CD14-positive monocyte (primary cell): ENCODE measurements at places on chromosomes 3 and 15.

DNA sequence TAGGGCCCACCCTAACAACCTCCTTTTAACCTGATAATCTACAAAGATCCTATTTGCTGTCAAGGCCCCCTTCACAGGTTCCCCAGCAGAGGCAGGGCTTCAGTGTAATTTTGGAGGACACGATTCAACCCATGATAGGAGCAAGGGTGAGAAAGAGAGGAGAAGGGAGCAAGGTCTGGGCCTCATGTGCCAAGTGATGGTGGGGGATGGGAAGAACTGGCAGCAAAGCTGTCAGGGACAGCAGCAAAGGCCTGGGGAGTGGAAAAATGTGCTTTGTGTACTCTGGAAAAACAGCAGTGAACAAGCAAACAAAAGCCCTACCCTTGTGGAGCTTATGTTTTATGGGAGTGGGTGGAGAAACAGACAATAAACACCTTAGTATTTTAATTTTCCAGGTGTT lies 2.7 kb upstream of the GALNT15 start:
- no peak for DNase-seq

DNA sequence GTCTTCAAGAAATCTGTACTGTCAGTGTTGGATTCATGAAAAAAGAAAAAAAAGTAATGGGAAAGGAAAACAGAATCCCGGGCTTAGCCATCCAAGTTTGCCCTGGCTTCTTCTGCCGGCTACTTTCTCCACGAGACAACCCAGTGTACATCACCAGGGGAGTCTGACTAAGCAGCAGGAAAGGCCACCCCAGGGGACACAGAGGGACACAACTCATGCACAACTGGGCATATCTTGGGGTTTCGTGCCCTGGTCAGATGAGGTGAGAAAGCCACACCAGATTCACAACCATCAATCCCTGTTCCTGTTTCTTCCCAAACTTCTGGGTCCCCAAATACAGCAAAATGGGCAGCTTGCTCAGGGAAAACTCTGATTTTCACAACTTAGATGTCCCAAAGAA lies 33.2 kb downstream of the ADAMTS17 start:
- no peak for DNase-seq

- no peak for DNase-seq
Observed at GRCh38 chr3:150220799-150221198, 187.3 kb upstream of the TSC22D2 start.

- DNase-seq: no peak
Observed at GRCh38 chr3:107833043-107833442, 257.8 kb downstream of the CD47 start.

DNA sequence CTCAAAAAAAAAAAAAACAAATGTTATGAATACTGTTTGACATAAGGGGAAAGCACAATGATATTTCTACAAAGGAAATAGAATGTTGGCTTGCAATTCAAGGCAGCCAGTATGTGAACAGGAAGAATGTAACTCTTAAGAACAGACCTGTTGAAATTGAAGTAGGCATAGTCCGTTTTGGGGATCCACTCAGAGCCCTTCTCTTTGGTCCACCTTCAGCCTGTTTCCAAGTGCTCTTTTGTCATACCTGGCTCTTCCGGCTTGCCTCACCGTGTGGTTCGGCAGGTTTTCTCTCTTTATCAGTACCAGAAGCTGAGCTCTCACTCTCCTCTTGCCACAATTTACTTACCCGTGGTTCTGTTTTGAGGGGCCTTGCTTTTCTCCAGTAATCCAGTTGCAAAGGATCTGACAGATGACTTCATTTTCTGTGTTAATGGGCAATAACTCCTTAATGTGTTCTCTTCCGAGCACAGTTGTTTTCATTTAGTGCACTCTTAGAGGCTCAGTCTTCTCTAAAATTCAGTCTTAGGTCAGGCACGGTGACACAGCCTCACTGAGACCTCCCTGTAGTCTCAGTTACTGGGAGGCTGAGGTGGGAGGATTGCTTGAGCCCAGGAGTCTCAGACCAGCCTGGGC lies 6.7 kb downstream of the ABHD17C start:
- no peak for DNase-seq

DNA sequence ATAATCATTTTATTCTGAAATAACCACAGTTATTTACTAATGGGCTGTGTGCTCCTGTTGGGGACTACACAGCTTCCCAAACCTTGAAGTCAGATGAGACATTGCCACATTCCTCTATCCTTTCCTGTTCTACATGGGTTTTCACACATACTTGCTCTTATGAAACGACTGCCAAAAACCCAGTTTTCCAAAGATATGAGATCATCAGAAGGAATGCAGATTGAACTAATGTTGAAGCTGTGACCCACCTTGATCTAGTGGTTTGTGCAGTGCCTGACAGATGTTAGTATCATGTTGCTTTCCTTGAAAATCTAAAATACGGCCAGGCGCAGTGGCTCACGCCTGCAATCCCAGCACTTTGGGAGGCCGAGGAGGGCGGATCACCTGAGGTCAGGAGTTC lies 144.6 kb downstream of the VGLL4 start:
- no peak for DNase-seq

DNA sequence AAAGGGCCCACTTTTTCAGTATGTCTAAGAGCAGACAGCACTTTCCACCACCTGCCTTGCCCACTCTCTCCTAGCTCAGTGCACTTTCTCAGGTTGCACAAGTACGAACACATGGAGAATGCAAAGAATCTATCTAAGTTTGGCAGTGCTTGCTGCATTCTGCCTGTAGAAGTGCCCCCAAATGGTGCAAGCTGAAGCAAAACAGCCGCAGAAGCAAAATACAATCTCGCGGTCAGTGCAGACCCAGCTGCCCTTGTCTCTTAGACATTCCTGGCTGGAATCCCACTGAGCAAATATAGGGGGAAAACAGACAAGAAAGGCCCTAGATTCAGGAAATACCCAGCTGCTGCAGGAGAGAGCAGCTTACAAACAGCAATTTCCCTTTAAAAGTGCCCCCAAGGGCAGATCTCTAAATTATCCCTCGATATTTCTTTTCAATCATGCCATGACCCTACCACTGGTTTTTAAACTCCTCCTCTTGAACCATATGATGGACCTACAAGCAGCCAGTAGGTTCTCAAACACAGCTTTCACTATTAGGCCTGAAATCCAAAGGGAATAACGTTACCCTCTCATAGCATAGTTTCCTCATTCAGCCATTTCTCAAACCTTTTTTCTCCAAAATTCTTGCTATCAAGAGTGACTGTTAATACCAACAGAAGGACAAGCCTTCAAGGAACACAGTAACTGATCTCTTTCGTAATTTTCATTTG lies 67.0 kb downstream of the TNIK start:
- DNase-seq: no peak

DNA sequence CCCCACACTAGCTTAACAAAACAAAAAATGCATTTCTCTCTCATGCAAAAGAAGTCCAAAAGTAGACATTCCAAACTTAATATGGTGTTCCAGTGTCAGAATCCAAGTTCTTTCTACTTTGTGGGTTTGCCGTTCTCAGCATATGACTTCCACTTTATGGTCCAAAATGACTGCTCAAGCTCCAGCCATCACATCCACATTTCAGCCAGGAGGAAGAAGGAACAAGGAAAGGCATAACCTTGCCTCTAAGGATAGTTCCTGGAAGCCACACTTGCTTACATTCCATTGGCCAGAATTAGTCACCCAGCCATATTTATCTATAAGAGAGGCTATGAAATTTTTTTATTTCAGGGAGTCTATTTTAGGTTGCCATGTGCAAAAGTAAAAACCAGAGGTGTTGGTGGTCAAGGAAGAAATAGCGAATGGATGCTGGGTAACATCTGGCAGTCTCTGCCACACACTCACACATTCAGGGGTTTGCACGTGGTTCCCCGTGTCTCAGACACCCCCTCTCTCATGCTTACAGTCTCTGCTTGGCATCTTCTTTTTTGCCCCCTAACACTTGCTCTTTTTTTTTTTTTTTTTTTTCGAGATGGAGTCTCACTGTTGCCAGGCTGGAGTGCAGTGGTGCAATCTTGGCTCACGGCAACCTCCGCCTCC lies 69.3 kb downstream of the RPL39L start:
- DNase-seq: no peak

DNA sequence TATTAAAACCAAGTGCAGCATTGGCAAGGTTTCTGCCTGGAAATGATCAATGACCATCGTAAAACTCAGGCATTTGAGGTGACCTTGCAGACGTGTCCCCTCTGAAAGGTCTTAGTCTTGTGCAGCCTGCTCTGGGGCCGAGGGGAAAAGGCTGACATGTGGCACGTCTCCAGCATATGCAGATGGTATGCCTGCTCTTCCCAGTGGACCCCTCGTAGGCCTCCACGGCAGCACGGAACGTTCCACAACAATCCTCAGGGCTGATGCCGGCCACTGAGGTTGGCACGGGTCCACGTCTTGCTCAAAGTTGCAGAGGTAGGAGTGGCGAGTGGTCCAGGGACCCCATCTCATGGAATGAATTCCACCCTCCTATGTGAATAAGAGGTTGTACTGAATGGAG lies 247.5 kb upstream of the LYSMD4 start:
- no peak for DNase-seq

DNA sequence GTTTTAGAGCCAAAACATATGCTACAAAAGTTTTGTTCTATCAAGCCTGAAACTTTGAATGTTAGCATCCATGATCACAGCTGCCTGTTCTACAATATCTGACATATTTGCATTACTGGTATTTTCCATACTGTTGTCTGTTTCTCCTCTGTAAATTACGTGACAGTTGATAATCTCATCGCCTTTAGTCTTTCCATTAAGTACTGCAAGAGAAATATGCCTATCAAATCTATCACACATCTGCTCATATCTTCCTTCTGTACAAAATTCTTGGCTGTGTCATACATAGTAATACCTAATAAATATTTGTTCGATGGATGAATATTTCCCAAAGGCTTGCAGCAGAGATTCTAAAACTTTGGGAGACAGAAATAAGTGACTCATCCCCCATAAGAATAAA lies 717.3 kb downstream of the OTOL1 start:
- DNase-seq: no peak

DNA sequence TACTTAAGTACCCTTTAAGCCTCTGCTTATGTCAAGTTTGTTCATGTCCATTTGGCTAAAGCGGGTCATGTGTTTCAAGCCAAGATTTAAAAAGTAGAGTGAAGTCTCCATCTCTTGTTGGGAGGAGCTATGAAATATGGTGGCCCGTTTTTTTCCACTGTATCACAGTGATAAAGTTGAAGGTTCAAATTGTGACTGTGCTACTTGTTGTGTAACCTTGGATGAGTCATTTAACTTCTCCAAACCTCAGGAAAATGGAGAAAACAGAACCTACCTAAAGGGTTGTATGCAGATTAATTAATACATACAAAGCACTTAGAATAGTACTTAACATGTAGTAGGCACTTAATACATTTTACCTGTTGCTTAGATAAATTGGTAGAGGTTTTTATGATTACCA lies 43.4 kb downstream of the SNAPC5 start:
- peak; percentile 81 for DNase-seq

DNA sequence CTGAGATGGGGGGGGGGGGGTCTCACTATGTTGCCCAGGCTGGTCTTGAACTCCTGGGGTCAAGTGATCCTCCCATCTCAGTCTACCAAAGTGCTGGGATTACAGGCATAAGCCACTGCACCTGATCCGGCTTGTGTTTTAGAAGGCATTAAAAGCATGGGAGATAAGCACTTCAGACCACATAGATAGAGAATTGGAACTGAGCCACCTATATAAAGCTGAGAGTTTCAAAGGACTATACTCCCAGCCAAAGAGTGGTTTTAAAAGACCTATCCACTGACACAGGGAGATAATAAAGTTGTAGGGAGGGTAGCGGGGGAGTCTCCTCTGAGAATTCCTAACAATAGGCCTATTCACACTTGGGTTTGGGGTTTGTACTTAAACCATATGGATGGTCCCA lies 34.8 kb downstream of the DENND4A start:
- no peak for DNase-seq

DNA sequence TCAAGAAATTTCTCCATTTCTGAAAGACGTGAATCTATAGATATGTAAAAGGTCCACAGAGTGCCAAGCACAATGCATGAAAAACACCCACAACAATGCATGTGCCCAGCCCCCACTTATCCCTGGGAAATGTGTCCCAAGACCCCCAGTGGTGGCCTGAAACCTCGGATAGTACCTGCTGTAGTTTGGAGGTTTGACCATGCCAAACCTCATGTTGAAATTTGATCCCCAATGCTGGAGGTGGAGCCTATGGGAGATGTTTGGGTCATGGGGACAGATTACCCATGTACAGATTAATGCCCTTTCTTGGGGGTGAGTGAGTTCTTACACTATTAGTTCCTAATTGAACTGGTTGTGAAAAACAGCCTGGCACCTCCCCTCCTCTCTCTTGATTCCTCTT lies 21.4 kb upstream of the MYZAP start:
- no peak for DNase-seq

DNA sequence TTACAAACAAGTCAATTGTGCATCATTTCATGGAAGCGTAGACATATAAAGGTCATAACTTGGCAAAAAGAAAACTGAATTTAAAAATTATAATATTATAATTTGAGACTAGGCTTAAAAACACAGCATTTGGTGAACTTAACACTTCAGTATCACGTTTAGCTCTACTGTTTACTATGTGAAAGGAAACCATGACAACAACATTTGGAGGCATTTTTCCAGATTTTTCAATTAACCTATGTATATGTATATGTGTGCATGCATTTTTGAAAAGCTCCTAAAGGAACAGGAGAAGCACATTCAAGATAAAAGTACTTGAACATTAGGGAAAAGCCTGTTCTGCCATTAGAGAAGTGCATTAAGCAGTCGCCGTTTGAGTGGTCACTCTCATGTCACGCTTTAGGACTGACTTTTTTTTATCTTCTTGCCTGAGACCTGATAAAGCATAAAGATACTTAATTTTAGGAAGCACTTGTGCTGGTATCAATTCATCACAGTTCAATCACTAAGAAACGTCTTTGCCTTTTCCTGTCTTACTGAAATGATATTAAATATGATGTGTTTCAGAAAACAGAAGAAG lies 156.0 kb downstream of the NAALADL2 start:
- DNase-seq: no peak

GRCh38 chr3:188875413-188875812 lies 296.4 kb upstream of the TPRG1 start:
- no peak for DNase-seq

GRCh38 chr3:168364967-168365366 lies 269.2 kb upstream of the GOLIM4 start:
- DNase-seq: no peak

- no peak for DNase-seq
Observed at GRCh38 chr3:182385356-182385755, 407.9 kb upstream of the ATP11B start.

DNA sequence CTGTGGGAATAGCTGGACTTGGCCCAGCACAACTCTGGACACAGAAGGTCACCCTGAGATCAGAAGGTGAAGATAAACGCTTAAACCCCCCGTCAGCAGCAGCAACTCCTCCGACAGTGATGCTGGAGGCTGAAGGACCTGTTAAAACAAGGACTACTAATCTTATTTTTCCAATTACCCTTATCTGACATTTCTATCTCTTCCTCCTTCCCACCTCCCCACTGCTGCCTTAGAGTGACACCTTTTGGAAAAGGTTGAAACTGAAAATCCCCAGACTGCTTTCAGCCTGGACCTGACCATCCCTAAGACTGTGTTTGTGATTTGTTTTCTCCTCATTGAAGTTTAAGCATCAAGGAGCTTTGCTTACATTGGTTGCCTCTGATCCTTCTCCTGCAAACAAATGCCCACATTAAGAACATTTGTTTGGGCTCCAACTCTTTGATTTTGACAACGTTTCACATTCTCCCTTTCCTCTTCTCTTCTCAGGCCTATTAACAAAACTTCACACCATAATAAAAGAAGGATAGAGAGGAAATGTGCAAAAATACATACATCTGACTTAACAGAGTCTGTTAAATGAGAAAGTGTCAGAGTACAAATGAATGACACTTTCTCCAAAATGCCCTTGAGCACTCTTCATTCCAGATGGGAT lies 410.6 kb upstream of the WNT5A start:
- no peak for DNase-seq

GRCh38 chr15:31473385-31474058 lies 146.9 kb downstream of the KLF13 start:
- DNase-seq: no peak
